Epithelial cell of alveolus of lung (primary cell): ENCODE measurements at places on chromosomes 12 and 14. TPM values are rescaled to one million over a fixed set of nuclear protein-coding genes. Genes with fewer than 3 reads are reported as not detected.

Gene ZDHHC22
- not detected in 2 replicates for total RNA-seq

Gene SLC6A15
- 12.5 and 58.7 TPM in 2 replicates for total RNA-seq

Gene SLC10A1
- total RNA-seq: not detected in 2 replicates

Gene PLEK2
- total RNA-seq: 5.0 and 30.3 TPM in 2 replicates

Gene RERGL
- total RNA-seq: not detected in 2 replicates

Gene HELB
- 1.3 and 3.4 TPM in 2 replicates for total RNA-seq

Gene UNG
- 29.6 and 30.3 TPM in 2 replicates for total RNA-seq

Gene PZP
- under 0.01 TPM in 1 of 2 replicates, not detected in the other for total RNA-seq

Gene LMO3
- 2.0 TPM in 1 of 2 replicates, not detected in the other for total RNA-seq

Gene NDUFB1
- total RNA-seq: 318 and 397 TPM in 2 replicates

Gene GPRC5D
- not detected in 2 replicates for total RNA-seq

Gene MFAP5
- total RNA-seq: 1.2 TPM in 1 of 2 replicates, not detected in the other

Gene SOAT2
- total RNA-seq: 0.48 TPM in 1 of 2 replicates, not detected in the other

Gene KRT73
- not detected in 2 replicates for total RNA-seq

Gene KRT85
- not detected in 2 replicates for total RNA-seq

Gene RDH16
- under 0.01 and 0.56 TPM in 2 replicates for total RNA-seq

Gene DYRK2
- 10.6 and 21.3 TPM in 2 replicates for total RNA-seq

Gene MMP19
- total RNA-seq: 21.9 and 38.4 TPM in 2 replicates

Gene CCT2
- total RNA-seq: 115 and 257 TPM in 2 replicates

Gene NUDT14
- total RNA-seq: 3.7 and 7.5 TPM in 2 replicates

Gene PTMS
- total RNA-seq: 174 and 234 TPM in 2 replicates

Gene AICDA
- total RNA-seq: not detected in 2 replicates

Gene MANSC1
- total RNA-seq: 4.0 and 5.5 TPM in 2 replicates

Gene MGAT4C
- under 0.01 TPM in 1 of 2 replicates, not detected in the other for total RNA-seq

Gene LRRC23
- total RNA-seq: 5.8 and 13.9 TPM in 2 replicates

Gene GSG1
- total RNA-seq: 0.26 TPM in 1 of 2 replicates, not detected in the other

Gene AQP5
- not detected in 2 replicates for total RNA-seq

Gene LTB4R
- 0.91 and 2.1 TPM in 2 replicates for total RNA-seq

Gene BCL2L2
- 12.0 and 18.4 TPM in 2 replicates for total RNA-seq

Gene HSPA2
- 7.7 and 12.5 TPM in 2 replicates for total RNA-seq

Gene FAM216A
- total RNA-seq: 14.9 and 16.4 TPM in 2 replicates

Gene CYP27B1
- total RNA-seq: 0.26 and 0.32 TPM in 2 replicates

Gene CLEC2A
- not detected in 2 replicates for total RNA-seq

Gene PLEKHH1
- total RNA-seq: 0.26 and 1.8 TPM in 2 replicates

Gene TBX3
- total RNA-seq: 96.8 and 243 TPM in 2 replicates

Gene ITGA5
- 127 and 621 TPM in 2 replicates for total RNA-seq

Gene GPR135
- 1.0 and 2.6 TPM in 2 replicates for total RNA-seq

Gene ZNF219
- total RNA-seq: 6.2 and 19.7 TPM in 2 replicates

Gene TMEM119
- total RNA-seq: 31.9 and 42.8 TPM in 2 replicates

Gene EMP1
- total RNA-seq: 143 and 190 TPM in 2 replicates

Gene NOVA1
- 1.7 and 6.1 TPM in 2 replicates for total RNA-seq
